ENCODE measurements at places on chromosomes 16 and 17. TPM values are rescaled to one million over a fixed set of nuclear protein-coding genes. Genes with fewer than 3 reads are reported as not detected.

SMIM5 gene
- 18.2 TPM for total RNA-seq

FBXL19 gene
- 9.2 TPM for total RNA-seq

IGFBP4 gene
- 129 TPM for total RNA-seq

USP31 gene
- 19.1 TPM for total RNA-seq

EVPLL gene
- not detected for total RNA-seq

EXOC7 gene
- 93.2 TPM for total RNA-seq

SLC35G6 gene
- total RNA-seq, result not detected

SYNGR3 gene
- total RNA-seq, result 0.44 TPM

PHF23 gene
- total RNA-seq, result 21.2 TPM

PYDC1 gene
- not detected for total RNA-seq

- DNase-seq, result no peak
Measured at GRCh38 chr17:18159551-18160120, 24.0 kb upstream of the ALKBH5 start.

DNA sequence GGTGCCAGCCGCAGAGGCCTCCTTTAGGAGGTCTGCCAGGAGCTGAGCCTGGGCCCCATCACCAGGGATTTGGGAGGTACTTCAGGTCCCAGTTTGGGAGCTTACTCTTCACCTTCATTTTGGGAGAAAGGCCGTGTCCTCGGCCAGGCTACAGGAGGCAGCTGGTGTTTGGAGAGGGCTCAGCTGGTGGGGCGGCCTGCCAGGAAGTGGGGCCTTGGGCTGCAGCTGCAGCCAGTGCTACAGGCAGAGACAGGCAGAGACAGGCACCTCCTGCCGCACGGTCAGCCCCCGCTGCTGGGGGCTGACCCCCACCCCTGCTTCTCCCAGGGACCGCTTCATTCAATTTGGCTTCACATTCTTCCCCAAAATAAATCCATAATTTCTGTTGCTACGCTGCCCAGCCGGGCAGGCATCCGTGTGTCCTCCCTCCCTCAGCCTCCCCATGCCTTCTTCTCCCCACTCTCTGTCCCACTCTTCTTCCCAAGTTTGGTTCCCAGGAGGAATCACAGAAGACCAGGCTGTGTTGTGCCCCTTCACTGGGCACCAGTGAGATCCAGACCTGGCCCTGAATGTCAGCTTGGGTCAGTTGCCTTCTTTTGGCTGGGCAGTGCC is 6.1 kb downstream of the TMEM235 start:
- no peak for DNase-seq

GRCh38 chr17:31452561-31453110 is 61.2 kb downstream of the RAB11FIP4 start:
- DNase-seq, result no peak

DNA sequence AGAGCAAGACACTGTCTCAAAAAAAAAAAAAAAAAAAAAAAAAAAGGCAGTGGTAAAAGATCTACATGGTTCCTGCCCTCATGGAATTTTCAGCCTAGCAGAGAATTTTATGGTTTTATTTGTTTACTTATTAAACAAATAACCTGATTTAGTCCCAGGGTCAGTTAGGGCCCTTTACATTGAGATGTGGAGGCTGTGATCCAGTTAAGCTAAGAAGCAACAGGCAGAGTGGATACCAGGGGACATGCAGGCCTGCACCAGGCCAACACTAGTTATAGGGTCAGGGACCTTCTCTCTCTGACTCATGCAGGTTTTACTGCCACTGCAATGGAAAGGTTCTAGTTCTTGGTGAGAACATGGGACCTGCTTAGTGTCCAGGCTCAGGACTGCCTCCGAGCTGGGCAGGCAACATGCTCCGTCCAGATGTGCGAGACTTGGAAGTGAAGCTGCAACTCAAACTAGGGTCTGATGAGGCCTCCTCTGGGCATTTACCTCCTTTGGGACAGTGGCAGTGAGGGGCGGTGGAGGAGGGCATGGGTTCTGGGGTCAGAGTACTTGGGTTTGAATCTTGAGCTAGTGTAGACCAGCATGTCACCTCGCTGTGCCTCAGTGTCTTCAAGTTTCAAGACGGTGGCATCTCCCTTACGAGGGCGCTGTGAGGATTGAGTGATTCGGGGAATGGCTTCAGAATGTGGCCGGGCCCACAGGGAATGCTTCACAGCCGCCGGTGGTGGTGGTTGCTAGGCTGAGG is 301.8 kb downstream of the CPPED1 start:
- DNase-seq, result no peak

DNA sequence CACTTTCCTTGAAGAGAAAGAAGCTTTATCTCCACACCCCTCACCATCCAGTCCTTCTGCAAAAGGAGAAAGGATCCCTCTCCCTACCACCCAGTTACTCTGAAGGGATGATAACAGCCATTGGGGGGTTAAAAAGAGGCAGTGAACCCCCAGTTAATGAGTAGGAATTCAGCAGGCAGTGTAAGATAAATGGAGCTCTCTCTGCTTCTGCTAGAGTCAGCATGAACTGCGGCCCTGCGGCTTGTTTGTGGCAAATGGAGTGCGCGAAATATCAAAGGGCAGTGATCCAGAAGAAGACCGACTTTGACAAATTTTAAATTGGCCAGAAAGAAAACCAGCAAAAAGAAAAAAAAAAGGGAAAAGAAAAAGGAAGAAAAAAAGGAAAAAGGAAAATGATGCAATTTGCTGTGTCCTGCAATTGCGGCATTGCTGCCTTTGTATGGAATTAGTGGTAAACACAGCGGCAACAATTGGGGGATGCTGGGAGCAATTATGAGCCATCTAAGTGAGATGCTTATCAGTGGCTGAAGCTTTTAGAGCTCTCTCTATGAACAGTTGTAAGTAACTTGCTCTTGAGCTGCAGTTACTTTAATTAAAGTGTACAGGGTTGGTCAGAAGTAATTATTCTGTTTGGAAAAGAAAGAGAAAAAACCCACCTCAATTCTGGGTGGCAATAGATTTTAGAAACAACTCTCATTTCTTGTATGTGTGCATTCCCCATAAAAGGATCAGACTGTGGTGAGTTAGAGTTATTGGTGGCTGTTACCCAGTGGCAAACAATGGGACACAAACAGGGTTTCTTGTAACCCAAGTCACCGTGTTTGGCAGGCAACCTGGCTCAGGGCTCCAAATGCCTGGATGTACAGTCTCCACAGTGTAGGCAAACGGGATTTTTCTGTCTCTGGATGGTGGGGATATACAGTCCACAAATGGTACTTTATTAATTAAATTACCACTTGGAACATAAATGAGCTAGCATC is 161.3 kb downstream of the AATF start:
- no peak for DNase-seq

DNA sequence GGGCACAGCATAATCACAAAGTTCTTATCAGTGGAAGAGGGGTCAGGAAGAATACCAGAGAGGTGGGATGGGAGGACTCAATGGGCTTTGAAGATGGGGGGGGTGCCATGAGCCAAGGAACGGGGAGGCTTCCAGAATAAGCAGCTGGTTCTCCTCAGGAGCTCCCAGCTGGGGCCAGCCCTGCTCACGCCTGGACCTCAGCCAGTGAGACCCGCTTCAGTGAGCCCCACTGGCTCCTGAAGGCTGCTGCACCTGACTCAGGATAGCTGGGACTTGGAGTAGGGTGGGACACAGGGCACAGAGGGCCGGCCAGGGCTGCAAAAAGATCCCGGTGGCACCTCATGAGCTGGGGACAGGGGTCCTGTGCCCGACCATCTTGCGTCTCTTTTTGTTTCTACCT is 24.4 kb upstream of the ZC3H18 start:
- no peak for DNase-seq

DNA sequence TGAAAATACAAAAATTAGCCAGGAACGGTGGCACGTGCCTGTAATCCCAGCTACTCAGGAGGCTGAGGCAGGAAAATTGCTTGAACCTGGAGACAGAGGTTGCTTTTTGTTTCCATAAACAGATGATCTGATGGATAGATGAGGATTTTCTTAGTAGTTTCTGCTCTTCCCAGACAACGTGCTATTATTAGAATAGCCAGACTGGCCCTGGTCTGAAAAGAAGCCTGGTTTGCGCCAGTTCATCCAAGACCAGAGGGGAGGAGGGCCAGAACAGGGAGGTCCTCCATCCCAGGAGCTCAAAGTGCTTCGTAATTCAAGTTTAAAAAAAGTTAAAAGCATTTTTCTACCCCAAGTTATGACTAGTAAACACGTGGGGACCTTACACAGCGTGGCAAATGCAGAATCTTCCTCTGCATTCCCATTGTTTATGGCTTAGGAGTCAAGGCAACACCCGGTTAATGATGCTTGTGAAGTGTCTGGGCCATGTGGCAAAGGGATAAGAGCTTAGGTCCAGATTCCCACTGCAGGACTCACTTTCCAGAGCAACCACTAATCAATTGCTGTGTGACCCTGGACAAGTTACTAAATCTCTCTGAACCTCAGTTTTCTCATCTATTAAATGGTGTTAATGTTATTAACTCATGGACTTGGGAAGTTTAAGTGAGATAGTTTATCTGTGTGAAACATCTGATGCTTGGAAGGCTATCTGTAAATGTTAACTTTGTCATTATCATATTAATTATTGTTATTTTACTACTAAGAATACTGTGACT is 205.4 kb downstream of the CCDC182 start:
- no peak for DNase-seq

DNA sequence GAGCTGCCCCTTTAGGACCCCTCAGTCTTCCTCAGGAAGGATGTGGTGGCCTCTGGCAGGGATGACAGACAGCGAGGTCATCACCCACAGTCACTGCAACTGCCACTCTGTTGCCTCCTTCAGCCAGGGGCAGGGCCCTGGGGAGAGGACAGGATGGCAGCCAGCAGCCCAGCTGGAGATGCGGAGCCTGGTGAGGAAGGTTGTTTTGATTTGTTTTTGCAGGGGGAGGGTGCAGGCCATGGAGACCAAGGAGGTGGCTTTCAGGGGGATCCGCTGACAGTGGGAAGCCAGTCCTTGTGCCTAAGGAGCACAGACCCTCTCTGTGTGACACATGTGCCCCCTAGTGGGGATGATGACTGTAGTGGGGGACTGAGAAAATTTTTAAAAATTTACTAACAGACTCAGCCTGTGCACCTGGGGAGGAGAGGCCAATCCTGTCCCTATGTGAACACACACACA is 7.4 kb downstream of the PRCD start:
- DNase-seq, result peak; percentile 77

GRCh38 chr17:27404676-27405075 is 51.6 kb upstream of the KSR1 start:
- no peak for DNase-seq

DNA sequence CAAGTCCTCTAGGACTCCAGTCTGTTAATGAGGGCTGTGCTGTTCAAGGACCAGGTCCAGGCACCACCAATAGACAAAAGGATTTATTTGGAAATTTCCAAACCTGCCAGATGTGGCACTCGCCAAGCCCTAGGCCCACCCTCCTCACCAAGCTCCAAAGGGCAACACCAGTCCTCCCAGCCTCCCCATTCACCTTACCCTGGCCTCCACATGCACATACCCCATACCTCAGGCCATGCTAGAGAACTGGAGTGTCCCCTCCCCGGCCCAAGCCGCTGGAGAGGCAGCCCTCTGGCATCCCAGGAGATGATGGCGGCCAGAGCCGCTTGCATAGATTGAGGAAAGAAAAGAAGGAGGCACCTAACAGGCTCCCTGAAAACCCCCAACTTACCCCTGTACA is 4.6 kb upstream of the FTSJ3 start:
- DNase-seq, result no peak

- DNase-seq, result no peak
Measured at GRCh38 chr16:70575376-70575775, 51.8 kb downstream of the SF3B3 start.

GRCh38 chr16:50637716-50638602 is 43.2 kb downstream of the SNX20 start:
- no peak for DNase-seq

DNA sequence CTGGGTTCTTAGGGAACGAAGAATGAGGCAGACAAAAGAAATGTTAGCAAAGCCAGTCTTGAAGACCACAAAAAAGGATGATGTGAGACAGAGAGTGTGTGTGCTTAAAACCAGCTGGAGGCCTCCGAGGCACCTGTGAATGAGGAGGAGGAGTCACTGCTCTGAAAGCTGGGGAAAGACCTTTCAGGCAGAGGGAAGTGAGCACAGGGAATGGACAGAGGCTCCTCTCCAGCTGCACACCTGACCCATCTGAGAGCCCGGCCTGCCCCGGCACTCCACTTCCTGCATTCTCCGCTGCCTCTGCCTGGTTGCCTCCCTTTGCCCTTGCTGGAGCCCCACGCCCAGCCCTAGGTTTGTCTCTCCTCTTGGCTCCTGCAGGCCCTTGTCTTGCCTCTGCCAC is 55.2 kb upstream of the SREBF1 start:
- no peak for DNase-seq

- no peak for DNase-seq
Measured at GRCh38 chr16:17072104-17072503, 398.7 kb downstream of the XYLT1 start.

DNA sequence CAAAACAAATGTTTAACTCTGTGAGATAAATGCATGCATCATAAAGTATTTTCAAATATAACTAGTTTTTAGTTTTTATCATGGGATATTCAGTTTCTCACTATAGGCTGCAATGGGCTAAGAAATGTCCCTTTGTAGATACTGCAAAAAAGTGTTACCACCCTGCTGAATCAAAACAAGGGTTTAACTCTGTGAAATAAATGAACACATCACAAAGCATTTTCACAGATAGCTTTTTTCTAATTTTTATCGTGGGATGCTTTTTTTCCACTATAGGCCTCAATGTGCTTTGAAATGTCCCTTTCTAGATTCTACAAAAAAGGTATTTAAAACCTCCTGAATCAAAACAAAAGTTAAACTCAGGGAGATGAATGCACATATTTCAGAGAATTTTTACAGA is 541.1 kb downstream of the KCNJ18 start:
- DNase-seq, result no peak

DNA sequence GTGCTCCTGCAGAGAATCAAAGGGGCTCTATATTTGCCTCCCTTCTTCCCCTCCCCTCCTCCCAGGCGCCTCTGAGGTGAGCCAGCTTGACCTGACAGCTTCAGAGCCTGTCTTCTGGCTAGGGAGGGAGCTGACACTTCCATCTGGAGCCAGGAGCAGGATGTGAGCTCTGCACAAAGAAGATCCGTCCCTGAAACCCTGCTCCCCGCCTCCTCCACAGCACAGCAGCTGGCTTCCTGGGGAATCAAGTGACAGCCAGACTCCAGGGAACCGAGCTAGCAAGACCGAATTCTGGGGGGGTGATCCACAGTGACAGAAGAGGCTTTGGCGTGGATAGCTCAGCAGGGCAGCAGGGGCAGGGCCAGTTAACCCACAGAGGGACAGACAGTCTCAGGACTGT is 37.2 kb downstream of the CCDC182 start:
- peak; percentile 43 for DNase-seq

GRCh38 chr16:16988963-16989362 is 481.8 kb downstream of the XYLT1 start:
- no peak for DNase-seq

- no peak for DNase-seq
Measured at GRCh38 chr16:57711346-57711745, 16.7 kb downstream of the DRC7 start.

- peak; percentile 63 for DNase-seq
Measured at GRCh38 chr16:3999479-4000325, 116.5 kb downstream of the ADCY9 start.

GRCh38 chr17:48909783-48910182 is 1.6 kb downstream of the UBE2Z start:
- no peak for DNase-seq
